ENCODE measurements at places on chromosomes 6 and 20.

- DNase-seq = no peak
These were observed 24.7 kb downstream of the TBC1D7 start for GRCh38 chr6:13303668-13304017.

GRCh38 chr6:89708316-89708715 lies 69.8 kb upstream of the LYRM2 start:
- DNase-seq = no peak

GRCh38 chr6:484086-484745 lies 92.7 kb downstream of the IRF4 start:
- no peak for DNase-seq

- no peak for DNase-seq
These were observed 14.8 kb upstream of the ELOVL5 start for GRCh38 chr6:53363341-53364079.

DNA sequence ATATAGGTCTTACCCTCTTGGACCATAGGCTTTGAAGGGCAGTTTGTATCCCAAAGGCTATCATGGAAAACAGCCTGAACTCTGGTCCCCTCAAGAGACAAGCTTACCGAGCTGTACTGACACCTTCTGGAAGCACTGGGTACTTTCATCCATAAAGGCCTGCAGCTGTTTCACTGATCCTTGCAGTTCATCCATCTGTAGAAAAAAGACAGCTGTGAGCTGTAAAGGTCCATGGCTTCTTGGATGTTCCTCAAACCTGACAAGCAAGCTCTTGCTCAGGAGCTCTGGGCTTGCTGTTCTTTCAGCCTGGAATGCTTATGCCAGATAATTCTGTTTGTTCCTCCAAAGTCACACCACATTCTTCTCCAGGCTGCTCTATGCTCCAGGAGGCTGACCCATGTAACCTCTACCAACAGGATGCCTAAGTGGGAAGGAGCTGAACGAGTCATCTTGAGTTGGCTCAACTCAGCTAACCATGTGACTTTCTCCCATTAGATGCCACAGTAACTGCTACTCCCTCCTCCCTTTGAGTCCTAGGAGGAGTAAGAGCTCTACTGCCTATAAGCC lies 8.8 kb upstream of the NDRG3 start:
- DNase-seq = peak; percentile 50

DNA sequence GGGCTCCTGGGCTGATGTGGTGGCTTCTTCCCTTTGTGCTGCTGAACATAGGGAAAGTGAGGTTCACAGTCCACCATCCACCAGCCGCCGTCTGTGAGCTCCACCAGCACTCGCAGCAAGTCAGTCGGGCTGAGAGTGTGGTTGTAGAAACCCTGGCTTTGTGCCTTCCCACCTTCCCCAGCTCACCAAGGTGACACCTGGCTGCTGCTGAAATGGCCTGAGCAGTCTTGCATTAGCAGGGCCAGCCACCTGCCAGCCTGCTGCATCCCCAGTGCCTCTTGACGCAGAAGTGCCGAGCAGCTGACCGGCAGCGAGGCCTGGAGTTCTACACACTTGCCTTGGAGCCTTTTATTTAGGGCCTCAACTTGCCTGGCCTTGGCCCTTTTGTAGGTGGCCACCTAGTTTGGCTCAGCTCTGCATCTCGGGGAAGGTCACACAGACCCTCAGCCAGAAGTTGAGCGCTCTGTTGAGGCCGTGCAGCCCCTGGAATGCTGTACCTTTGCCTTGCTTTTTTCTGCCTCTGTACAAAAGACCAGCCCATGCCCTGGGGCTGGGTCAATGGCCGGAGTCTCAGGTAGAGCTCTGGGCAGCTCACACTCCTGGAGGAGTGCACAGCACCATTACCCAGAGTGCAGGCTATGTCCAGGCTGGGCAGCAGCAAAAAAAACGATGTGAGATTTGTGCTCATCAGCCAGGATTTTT lies 76.5 kb downstream of the PTPN1 start:
- no peak for DNase-seq

DNA sequence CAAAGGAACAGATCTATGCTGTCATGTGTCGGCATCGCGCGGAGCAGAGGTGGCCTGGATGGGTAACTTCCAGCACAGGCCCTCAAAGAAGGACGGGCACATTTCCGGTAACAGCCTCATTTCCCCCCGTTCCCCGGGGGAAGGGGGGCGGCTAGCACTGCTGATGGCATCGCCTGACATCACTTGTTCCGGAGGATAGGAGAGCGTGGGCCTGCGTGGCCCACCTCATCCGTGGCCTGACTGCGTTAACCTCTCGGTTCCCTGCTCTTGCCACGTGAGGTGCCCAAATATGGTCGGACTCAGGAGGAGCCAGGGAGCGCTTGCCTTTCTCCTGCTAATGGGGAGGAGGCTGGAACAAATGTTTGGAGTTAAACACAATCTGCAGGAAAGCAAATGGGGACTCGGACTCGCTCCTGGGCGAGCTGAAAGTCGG lies at the start of gene AKAP12:
Gene AKAP12, plus strand, starts transcription at position 365 of the 433 bp plus-strand sequence. CDS start 596 bp downstream, outside the sequence.
- DNase-seq = no peak

DNA sequence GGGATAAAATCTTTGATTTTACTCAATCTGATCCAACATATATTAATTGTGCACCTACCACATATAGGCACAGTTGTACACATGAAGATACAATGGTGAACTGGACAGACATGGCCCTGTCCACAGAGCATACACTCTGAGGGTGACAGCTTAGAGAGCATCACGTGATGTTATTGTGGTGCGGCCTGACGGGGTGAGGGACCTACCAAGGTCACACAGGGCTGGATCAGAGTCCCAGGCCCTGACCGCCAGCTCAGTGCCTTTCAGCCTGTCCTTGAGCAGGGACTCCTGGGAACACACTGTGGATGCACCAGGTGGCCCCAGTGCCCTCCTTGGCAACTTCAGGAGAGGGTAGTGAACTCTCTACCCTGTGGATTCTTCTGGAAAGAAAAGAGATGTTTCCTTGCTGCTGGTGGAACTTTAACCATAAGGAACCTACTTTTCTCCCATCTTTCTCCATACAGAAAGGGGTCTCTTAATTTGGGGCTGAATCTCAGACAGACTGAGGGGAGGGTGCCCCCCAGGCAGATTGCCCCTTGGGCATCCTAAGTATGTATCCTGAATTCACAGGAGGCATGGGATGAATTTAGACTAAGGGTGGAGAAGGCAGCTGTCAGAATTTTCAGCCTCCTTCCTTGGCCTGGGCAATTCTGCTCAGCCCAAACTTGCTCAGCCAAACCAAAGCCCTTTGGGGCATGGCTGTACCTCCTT lies 26.5 kb downstream of the PCK1 start:
- no peak for DNase-seq

DNA sequence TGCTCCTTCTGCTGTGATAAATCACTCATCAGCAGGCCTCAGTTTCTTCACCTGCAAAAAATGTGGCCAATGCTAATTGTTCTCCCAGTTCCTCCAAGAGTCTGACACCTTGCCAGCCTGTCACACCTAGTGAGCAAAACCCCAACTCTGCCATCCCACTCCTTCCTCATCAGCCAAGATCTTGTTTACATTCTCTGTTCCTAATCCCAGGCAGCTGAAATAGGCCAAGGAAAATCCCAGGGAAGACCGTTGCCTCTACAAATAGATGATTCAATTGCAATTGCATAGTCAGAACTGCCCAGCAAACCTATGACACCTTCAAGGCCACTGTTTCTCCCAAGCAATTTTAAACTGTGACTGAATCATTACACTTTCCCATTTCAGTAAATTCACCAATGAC lies 78.7 kb downstream of the GMDS start:
- DNase-seq = no peak

DNA sequence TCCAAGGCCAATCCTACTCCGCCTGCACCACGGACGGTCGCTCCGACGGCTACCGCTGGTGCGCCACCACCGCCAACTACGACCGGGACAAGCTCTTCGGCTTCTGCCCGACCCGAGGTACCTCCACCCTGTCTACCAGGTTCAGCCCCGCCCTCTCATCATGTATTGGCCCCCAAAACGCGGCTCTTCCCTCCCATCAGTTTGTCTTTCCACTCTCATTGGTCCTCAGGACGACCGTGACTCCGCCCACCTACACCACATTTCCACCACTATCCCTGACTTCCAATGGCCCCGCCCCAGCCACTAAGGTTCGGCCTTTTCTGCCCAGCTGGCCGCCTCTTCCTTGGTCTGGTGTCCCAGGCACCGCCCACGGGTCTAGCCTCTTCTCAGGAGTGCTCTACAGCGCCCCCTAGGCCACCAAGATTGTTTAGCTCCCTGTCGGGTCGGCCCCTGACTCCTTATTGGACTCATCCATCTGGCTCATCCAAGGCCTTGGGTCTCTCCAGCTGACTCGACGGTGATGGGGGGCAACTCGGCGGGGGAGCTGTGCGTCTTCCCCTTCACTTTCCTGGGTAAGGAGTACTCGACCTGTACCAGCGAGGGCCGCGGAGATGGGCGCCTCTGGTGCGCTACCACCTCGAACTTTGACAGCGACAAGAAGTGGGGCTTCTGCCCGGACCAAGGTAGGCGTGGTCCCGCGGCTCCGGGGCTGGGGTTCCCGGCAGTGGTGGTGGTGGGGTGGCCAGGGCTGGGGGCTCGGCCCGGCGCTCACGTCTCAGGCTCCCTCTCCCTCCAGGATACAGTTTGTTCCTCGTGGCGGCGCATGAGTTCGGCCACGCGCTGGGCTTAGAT lies 3.1 kb downstream of the MMP9 start:
- DNase-seq = no peak

DNA sequence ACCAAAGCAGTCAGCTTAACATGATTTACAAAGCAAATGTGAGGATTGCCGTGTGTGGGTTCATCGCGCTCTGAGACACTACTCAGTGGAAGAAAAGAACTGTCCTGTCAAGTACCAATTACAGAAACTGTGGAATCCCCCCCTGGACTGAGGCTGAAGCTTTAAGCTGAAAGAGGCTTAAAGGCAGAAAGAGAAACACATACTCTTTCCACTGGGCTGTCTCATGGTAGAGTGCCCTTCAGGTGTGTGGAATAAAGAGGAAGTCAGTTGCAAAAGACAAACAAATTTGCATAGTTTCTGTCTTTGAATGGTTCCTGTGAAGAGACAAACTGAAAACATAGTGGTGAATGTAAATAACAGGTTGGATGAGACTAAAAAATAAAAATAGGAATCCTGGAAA lies 560.4 kb upstream of the SYNCRIP start:
- no peak for DNase-seq

GRCh38 chr6:139380611-139381010 lies 6.2 kb upstream of the CITED2 start:
- no peak for DNase-seq

DNA sequence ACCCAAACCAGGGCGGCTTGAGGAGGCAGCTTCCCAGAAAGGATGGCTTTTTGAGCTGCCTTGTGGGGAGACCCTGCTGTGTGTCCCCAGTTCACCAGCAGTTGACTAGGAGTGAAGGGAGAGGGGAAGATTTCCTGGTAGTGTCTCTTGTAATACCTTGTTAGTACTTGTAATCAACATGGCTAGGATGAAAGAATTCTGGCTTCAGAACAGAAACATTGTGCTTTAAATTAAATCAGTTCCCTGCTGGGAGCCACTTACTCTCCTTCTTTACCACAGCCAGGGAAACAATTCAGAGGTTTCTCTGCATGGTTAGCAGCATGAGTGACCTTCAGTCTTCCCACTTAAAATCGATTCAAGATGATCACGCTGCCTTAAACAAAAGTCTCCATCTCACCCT lies 525.4 kb upstream of the ID4 start:
- no peak for DNase-seq

DNA sequence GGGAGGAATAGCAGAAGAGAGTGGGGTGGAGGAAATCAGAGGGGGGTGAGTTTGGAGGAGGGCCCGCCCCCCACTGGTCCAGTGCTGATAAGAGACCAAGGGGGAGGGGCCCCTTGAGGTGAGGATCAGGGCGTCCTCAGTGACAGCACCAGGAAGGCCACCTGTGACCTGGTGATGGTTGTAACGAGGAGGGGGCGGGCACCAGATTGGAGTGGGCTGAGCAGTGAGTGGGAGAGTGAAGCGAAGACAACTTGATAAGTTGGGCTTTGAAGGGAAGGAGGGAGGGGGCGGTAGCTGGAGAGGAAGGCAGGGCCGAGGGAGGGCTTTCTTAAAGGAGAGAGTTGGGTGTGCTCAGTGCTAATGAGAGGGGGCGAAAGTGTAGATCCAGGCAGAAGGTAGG lies 30.7 kb downstream of the CDH22 start:
- DNase-seq = no peak

DNA sequence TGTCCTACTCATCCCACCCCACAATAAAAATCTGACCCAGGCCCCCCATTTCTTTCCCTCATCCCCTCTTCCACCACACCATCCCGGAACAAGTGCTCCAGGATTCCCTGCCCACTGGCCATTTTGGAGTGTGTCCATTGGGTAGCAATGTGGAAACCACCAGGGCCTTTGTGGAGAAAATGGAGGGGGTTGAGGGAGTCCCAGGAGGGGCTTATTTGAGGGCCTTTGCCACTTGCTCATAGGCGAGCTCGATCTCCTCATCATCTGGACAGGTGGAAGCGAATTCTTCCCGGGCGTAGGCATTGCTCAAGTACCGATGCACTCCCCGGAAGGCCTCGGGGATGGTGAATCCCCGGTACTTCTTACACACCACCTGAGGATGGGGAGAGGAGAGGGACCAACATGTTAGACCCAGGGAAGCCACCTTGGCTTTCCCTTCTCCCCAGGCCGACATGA lies 1.6 kb upstream of the DDAH2 start:
- no peak for DNase-seq

- DNase-seq = no peak
These were observed 50.2 kb upstream of the NOP56 start for GRCh38 chr20:2602046-2602735.

DNA sequence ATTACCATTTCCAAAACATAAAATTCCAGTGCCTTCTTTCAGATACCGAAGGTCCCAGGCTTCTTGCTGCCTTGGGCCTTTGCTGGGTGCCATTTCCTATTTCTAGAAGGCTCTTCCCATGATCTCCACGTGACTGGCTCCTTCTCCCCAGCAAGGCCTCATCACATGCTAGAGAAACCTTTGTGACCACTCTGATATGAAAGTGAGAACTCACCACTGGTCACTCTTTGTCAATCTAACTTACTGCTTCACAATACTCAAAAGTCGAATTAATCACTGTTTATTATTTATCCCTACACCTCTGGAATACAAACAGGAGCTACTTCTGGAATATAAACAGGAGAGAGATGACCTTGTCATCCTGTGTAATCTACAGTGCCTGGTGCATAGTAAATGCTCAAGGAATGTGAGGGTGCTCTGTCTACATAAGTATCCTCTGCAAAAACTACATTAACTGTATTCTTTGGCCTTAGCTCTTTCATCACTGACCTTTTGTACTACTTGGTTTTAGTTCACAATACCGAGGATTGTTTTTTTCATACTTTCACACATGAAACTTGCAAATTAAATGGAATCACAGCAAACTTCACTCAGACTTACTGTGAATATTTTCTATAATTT lies 1.6 kb downstream of the STX7 start:
- no peak for DNase-seq
